ENCODE measurements at places on chromosomes 7 and 10.

GRCh38 chr7:77532247-77532646 lies 4.8 kb upstream of the PTPN12 start:
- DNase-seq = peak; percentile 7

- DNase-seq = peak; percentile 81
Measured at GRCh38 chr10:60816628-60817397, 38.5 kb downstream of the CDK1 start.

GRCh38 chr10:99276848-99277486 lies 41.3 kb upstream of the HPSE2 start:
- peak; percentile 62 for DNase-seq

- peak; percentile 8 for DNase-seq
Measured at GRCh38 chr7:122887198-122887597, 938 bp upstream of the CADPS2 start.

GRCh38 chr10:132405463-132405991 lies 8.5 kb downstream of the PWWP2B start:
- DNase-seq = no peak

GRCh38 chr7:23938937-23939552 lies 229.0 kb downstream of the STK31 start:
- DNase-seq = peak; percentile 26

DNA sequence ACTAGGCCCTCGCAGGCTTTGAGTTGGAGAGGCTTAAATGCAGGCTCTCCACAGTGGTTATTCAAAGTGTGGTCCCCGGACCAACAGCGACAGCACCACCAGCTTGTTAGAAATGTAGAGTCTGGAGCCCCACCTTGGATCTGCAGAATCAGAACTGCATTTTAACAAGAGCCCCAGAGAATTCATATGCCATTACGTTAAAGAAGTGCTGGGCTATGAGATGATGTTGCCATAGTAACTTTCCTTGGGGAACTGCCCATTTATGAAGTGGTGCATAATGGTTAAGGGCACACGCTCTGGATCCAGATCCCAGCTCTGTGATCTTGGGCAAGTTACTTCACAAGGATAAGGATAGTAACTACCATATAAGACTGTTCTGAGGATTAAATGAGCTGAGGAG lies 48.9 kb downstream of the ZCCHC24 start:
- no peak for DNase-seq

DNA sequence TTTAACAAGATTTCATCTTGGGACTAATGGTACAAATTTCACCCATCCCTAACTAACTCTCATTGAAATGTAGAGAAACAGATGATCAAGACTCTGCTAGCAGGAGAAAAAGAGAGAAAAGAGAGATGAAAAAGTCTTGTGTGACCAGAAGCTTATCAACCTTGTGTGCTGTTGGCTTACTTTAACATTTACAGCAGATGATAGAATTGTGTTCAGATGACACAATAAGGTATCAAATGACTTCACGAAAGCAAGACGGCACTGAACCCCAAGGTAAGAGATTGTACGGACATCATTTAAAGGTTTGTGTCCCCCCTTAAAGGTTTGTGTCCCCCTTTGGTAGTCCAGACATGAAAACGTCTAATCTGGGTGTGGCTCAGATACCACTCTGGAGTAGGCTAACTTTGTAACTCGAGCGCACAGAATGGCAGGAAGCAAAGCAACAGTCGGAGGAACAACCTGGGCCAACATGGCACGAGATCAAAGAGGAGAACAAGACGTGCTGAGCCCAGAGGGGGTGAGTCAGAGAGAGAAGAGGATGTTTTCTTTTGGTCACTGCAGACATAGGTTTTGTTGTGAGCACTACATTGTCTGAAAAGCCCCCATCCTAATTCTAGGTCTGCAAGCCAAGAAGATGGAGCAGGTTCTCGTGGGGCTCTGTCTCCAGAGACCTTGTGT lies 10.4 kb upstream of the LMBR1 start:
- no peak for DNase-seq

GRCh38 chr10:51709324-51709972 lies 10.1 kb upstream of the CSTF2T start:
- DNase-seq = no peak

All from erythroblast (primary cell).